ENCODE measurements at places on chromosomes 6 and 20. TPM values are rescaled to one million over a fixed set of nuclear protein-coding genes. Genes with fewer than 3 reads are reported as not detected.

SAYSD1 gene
- 10.0 TPM for total RNA-seq

DNA sequence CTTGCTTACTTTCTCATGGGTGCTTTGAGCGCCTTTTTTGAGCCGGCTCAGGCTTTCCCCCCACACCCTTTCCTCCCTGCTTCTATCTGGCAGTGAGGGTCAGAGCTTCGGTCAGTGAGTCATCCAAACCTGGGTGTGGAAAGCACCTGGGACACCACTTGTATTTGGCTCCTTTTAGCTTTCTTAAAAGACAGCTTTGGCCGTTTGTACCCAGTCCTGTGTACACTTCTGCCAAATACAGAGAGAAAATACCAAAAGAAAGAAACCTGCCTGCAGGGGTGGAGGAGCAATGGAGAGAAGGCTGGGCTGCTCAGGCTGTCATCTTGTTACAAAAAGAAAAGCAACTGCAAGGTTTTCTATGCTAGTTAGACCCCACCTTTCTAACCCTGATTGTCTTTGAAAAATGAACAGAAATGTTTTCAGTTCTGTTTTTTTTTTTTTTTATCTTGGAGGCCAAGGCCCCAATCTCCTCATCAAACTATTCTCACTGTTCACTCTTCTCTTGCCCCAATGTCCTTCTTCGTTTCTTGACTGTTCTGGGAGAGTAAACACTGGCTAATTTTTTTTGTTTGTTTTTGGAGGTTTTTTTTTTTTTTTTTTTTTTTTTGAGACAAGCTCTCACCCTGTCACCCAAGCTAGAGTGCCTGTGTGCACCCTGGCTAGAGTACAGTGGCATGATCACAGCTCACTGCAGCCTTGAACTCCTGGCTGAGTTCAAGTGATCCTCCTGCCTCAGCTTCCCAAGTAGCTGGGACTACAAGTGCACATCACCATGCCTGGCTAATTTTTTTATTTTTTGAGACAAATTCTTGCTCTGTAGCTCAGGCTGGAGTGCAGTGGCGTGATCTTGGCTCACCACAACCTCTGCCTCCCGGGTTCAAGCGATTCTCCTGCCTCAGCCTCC lies 76.4 kb downstream of the SSR1 start:
- no peak overlapping the region for H3K4me3 ChIP-seq
- H3K27me3 ChIP-seq: no peaks in the 10 kb centered on the region
- no peak overlapping the region for H3K27ac ChIP-seq
- H3K36me3 ChIP-seq: no peaks in the 10 kb centered on the region

DNA sequence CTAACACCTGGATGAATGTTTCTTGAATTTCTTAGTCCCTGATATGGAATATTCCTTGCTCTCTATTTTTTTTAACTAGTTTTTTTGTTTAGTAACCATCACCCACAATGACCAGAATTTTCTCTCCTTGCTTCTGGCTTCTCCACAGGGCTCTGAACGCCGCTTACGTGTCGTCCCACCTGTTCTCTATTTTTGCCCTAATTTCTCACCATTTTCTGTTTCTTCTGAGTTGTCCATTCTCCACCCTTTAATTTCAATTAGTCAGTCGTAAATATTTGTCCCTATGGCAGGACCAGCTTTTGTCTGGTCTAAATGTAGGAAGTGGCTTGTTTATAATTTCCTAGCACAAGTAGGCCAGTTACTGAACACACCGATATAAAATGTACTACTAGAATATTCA lies 52.3 kb downstream of the PLCB4 start:
- DNase-seq: no peak
- H3K4me3 ChIP-seq: no peak overlapping the region
- H3K27ac ChIP-seq: no peak overlapping the region

SRSF12 gene
- total RNA-seq: 2.6 TPM

DNA sequence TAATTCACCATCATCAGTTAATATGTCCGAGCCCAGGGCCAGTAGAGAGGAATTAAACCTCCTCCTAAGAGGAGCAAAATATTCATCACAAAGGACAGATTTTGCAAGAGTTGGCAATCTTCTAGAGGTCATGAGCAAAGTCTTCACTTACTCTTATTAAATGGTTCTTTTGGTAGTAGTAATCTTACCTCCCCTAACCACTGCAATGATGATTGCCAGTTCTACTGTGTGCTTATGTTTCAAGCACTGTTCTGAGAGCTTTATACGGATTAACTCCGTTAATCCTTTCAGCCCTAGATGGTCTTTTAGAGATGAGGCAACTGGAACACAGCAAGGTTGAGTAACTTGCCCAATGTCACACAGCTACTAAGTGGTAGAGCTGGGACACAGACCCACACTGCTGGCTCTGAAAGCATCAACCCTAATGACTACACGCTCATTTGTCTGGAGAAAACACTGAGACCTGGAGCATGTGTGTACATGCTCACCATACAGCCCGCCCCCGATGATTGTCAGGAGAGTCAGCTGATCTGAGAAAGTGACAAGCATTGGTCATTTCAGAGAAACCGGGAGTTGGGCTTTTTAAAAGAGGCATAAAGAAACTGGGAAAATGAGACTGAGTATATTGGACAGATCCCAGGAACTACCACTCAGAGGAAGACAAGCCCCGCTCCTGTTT lies 276.0 kb downstream of the NRN1 start:
- H3K4me3 ChIP-seq: no peak overlapping the region
- H3K27me3 ChIP-seq: no peaks in the 10 kb centered on the region
- no peak overlapping the region for H3K27ac ChIP-seq
- no peak for DNase-seq

- H3K36me3 ChIP-seq: peaks cover 3% of the 10 kb centered on the region
- H3K4me3 ChIP-seq: no peak overlapping the region
- H3K4me1 ChIP-seq: no peaks in the 10 kb centered on the region
- H3K27ac ChIP-seq: no peak overlapping the region
- H3K27me3 ChIP-seq: no peaks in the 10 kb centered on the region
Observed at GRCh38 chr6:166423051-166423745, 40.5 kb upstream of the MPC1 start.

CRIP3 gene
- 18.8 TPM for total RNA-seq

Data from GM23338 (cell line).